ENCODE measurements at places on chromosomes 16 and 17. TPM values are rescaled to one million over a fixed set of nuclear protein-coding genes. Genes with fewer than 3 reads are reported as not detected.
A peak's percentile ranks its signal among the peaks of the same experiment; 100 is the strongest.

GRCh38 chr17:2137342-2138098 is 82.6 kb downstream of the HIC1 start:
- peak; percentile 87 for DNase-seq

DNA sequence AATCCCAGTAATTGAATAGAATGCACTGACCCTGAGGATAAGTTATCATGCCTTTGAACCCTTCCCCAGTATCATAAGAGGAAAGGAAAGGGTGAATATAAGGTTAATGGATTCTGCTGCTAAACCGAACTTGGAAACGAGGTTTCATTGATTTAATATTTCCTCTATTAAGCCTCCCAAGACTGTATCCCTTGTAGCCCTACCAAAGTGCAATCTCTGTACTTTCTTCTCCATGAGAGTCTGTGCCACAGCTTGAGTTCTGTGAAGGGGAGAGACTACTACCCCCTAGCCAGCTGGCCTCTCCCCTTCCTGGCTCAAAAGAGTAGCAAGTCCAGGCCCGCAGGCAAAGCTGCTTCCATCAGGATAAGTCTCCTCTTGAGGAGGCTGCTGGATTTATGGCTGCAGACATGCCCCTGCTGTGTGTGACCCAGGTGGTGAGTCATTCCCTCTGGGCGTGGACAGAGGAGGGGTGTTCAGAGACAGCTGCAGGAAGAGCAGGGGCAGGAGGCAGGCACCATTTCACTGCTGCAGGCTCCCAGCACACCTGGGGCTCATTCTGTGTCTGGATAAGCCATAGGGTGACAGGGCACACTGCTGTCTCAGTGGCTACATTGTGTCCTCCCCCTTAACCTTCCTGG is 58.4 kb downstream of the TOM1L2 start:
- peak; percentile 96 for DNase-seq

- DNase-seq, result no peak
Observed at GRCh38 chr17:42653179-42654124, 5.6 kb upstream of the TUBG2 start.

ESRP2 gene
- not detected for total RNA-seq

DNA sequence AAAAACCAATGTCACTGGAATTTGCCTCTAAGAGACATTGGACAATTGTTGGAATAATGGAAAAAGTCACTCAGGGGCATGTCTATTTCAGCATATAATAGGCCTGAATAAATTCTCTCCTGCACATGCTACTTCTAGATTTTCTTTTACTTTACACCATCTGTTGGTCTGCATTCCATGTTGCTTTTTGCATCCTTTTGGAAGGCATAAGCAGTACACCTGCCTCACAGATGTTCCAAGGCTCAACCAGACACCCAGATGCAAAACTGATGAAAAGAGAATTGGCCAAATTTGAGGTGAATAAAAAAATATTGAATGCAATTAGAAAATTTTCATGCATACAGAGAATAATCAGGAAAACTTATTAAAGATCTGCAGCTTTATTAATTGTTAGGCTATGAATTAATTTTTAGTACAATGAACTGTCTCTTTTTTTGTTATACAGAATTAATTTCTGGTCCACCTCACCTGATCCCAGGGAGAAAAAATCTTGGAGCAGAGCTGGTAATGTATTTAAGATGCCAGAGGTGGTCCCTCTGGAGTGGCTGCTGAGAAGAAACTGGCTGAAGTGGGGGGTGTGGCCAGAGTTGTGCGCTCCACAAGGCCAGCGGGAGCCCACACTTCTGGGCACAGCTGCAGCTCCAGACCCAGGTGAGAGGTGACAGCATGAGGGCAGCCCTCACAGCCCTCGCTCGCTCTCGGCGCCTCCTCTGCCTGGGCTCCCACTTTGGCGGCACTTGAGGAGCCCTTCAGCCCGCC is 778.6 kb downstream of the CDH11 start:
- DNase-seq, result no peak

DNA sequence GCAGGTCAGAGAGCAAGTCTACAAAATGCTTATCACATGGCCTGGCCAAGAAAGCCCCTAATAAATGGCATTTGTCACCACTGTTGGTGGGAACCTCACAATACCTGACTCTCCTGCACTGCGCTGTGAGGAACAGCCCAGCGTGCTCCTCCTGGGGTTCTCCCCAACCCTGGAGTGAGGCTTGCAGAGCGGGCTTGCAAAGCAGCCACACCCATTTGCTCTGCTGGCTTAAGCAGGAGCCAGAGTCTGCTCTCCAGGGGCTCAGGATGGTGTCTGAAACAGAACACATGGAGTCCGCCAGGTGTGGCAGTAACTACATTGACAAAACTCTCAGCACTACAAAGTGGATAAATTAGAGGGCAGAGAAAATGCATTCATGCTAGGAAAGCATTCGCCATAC is 331.0 kb upstream of the CCL2 start:
- DNase-seq, result no peak
